NCI-H1694 treated with DMSO at 0.1 percent for 48 hours (cell line): ENCODE measurements at places on chromosomes 4 and X.

- peak; percentile 16 for DNase-seq
Measured at GRCh38 chrX:27336466-27337091, 126.6 kb downstream of the PPP4R3C start.

GRCh38 chr4:18981234-18981615 lies 959.7 kb upstream of the LCORL start:
- DNase-seq = no peak

DNA sequence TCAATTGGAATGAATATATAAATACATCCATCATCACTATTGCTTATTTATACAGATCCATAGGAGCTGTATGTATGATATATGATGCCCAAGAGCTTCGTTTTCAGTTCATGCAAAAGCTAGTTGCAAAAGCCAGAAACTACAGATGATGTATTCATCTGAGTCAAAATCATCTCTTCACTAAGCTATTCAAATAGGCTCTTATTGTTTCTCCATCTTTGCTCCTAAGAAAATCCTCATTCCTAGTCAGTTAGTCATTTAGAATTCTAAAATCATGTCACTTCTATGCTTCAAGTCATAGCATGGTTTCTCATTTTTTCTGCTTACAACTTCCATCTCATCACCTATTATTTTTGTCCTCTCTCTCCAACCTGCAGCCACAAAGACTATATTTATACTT lies 300.1 kb upstream of the TRAM1L1 start:
- no peak for DNase-seq

DNA sequence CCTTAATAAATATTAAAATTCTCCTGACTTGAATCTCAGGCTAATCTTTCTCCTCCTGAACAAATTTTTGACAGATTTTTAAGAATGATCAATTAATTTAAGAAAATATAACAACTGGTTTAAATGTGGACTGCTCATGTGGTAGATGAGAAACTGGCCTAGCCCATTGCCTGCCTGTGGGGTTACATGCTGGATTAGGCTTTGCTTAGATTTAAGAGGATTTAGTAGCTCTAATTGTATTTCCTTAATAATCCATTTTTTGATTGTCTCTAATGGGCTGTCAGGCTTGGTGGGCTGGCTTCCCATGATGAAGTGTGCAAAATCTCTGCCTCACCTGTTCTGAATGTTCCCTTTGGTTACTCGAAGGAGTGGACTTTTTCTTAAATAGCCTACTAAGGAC lies 27.8 kb upstream of the LIMCH1 start:
- DNase-seq = no peak

DNA sequence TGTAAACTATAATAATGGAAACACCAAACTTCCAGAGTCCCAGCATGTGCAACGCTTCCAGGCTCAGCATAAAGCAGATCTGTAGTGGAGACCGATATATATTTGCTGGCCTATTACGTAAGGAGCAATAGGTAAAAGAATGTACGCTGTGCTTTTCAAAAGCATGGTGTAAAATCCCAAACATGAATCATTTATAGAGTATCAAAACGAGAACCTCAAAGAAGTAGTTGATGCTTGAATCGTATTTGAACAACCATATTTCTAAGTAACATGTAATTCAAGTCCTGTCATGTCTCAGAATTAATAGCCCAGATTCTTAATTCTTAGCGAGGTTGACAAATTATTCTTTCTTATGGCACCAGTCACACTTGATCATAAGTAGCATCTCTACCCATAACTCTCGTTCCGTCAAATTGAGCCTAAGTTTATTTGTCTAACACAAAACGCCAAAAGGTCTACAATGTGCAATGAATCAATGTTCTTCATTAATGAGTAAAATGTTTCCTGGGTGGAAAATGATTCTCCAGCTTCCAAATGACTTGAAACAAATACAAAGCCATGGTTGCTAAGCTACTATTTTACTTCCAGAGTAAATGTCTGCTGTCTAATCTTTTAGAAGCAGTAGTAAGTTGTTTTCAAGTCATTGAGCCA lies 811.5 kb upstream of the FRG1 start:
- no peak for DNase-seq

- DNase-seq = peak; percentile 19
Measured at GRCh38 chr4:172202480-172203076, 389.4 kb downstream of the GALNTL6 start.

DNA sequence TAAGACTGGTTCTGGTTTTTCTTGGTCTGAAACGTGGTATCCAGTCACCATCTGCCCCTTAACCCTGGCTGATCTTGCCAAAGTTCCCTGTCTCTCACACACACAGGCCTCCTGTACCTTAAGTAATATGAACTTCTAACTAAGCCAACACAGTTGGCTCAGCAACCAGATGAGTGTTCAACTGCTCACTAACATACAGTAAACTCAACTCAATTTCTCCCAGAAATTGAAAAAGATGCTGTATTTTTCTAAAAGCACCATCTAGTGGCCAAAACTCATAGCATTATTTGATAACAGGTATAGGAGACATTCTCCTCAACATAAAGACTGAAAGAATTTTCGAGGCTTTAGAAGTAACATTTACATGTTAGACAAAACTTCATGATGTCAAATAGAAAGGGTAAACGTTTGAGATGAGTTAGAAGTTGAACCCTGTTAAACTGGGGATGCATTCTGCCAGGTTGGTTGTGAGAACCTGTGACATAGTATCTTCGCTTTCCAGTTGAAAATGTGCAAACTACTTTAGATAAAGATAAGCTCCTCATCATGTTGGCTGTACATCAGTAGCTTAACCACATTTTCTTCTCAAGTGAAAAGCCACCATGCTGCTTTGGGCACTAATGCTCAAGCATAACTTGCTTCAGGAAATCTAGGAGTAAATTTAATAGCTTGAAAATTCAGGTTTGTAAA lies 31.2 kb downstream of the CCNI start:
- peak; percentile 7 for DNase-seq

DNA sequence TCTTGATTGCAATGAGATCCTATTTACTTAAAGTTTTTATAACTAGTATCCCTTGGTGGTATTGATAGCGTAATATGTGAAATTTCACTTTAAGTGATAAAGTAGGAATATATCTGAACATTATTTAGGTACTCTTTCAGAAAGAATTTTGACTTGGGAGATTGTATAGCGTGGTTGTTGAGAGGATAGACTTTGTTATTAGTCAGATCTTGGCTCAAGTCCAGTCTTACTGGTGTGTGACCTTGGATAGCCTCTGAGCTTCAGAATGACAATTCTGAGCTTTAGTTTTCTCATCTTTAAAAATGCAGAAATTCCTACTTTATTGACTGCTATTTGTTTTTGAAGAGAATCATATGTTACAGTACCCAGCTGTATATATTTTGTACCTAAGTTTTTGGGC lies 32.6 kb downstream of the DCK start:
- DNase-seq = peak; percentile 5

DNA sequence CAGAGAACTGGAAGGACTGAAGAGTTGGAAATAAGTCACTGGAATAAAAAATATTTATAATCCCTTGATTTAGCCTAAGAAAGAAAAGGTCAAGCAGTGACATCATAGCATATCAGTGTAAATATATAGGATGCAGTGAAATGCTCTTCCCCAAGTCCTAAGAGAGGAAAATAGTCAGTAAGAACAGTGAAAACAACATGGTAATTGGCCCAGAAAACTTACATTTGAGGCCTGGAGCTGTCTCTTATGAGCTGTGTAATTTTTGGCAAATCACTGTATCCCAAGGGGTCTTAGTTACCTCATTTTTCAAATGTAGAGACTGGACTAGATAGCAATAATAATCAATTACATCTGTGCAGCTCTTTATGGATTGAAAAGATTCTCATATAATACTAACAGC lies 255.7 kb upstream of the AR start:
- no peak for DNase-seq

DNA sequence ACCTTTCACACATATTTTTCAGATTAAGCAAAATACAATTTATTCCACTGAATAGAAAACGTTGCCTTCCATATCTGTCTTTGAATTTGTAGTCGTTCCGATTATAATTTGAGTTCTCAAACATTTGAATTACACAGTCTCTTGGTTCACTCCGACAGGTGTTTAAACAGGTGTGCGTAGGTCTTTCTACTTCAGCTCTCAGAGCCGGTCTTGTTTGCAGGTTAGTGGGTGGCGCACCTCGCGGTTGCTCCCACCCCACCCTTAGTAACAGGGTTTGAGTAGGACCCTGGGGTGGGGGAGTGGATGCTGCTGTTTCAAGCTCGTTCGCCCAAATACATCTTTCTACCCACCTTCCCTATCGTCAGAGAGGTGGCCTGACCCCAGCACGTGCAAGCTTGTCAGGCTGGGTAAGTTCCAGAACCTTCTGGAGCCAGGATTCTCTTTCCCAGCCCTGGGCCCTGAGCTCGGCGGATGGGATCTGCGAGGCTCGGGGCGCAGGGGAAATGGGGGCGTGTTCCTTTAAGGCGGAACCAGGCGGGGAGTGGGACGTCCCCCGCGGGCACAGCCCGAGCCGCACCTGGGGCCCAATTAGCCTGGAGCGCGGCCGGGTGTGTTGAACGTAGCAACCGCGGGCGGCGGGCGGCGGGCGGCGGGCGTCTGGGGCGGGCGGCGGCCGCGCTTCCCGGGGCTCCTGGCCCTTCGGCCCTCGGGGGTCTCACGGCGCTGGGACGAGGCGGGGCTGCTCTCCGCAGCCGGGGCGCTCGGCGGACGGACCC lies at the start of gene FAM149A:
Gene FAM149A, plus strand, starts transcription at position 591 of the 776 bp plus-strand sequence.
- no peak for DNase-seq

DNA sequence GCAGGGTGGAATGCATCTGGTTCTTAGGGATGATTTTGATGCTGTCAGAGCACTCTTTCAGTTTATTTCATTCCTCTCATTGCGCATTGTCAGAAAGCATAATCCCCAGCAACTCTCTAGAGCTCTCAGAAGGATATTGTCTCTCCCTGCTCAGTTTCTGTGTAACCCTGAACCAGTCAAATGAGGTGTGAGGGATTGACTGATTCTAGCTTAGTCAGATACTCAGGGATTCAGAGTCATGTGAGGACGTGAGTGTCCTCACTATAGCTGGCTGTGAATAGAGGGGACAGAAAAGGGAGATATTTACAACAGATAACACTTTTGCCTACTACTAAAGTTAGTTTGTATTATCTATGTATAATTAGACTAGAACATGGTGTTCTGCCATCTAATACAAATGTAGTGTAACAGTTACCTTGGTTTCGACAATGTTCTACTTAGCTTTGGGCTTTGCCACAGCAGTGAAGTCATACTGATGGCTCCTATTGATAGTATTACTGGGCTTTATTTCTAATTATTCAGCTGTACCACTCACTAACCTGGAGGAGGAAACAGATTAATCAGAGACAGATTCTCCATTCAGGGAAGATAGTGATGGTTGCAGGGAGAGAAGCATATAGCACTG lies 19.5 kb downstream of the AP1AR start:
- no peak for DNase-seq

DNA sequence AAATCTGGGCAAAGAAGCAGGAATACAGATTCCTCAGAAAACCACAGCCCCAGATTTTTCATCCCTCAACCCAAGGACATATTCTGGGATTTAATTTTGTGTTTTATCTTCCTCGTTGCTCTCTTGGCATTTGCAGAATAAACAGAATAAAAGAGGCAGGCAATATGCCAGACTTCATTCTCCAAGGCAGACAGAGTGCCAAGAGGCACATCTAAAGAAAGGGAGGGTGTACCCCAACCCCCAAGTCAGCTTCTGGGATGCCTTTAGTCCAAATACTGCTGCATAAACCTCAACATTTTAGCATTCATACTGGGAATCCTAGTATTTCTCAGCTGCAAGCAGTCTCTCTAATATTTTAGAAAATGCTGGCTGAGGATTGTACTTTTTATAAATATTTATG lies 629.2 kb downstream of the KLHL13 start:
- no peak for DNase-seq

DNA sequence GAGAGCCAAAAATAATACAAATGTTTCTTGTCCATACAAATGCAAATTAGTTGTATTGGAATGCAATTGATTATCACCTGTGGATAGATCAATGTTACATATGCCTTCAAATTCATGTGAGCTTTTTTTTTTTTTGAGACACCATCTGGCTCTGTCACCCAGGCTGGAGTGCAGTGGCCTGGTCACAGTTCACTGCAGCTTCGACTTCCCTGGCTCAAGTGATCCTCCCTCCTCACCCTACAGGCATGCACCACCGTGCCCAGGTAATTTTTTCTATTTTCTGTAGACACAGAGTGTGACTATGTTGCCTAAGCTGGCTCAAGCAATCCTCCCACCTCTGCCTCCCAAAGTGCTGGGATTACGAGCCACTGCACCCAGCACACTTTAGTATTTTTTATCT lies 38.6 kb upstream of the TMEM184C start:
- DNase-seq = no peak

GRCh38 chr4:77629885-77630284 lies 24.3 kb downstream of the CXCL13 start:
- DNase-seq = no peak

DNA sequence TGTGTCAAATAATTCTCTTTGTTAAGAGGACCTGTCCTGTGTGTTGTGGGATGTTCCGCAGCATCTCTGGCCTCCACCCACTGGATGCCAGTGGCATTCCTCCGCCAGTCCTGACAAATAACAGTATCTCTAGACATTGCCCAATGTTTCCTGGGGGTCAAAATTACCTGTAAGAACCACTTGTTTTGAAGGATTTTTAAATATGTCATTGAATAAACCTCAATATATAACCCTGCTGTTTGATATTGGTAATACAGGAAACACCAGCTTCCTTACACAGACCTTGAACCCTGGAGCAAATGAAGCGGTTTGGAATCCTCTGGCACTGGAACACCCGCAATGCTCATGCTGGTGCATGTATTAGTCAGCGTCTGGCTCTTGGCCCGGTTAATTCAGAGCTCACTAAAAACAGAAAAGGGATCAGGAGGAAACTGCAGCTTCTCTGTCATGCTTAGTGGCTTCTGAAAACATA lies 101.3 kb downstream of the TBL1X start:
- peak; percentile 27 for DNase-seq

DNA sequence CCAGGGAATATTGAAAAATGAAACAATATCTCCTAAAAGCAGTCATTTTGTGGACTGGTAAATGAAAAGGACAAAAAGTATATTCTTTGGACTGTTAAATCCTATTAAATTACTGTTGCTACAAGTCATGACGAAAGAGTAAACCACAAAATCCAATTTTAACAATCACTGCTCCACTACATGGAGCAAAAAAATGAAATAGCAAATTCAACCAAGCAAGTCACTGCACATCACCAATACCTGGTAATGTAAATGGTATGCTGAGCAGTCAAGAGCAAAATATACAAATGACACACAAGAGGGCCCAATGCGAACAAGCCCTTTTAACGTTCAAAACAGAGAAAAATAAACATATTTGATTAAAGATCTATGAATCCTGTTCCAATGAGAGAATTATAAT lies 126.2 kb downstream of the KLHL13 start:
- no peak for DNase-seq
